NCI-H1436 treated with DMSO at 0.1 percent for 48 hours (cell line): ENCODE measurements at places on chromosomes 12 and 14.

DNA sequence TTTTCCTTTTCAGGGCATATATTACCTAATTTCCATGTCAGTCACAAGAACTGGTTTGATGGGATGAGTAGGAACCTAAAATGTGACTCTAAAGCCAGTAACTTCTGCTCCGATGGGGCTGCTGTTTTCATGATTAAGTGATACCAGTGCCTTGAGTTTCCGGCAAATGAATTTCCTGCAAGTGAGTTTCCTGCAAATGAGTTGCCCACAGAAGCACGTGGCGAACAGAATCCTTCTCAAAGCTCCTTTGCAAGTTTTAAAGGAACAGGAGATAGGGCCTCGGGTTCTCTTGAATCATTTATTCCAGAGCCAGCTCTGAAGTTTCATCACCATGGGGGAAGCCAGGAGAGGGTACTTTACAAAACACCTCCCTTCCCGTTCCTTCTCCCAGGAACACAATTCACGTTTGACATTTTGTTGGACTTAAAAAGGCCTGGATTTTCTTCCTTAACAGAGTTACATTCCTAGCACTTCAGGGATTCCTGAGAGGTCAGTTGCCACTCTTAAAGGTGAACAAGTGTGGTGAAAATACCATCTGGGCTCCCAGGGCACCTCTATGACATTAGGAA is 2.2 kb upstream of the PPTC7 start:
- no peak for DNase-seq

GRCh38 chr14:106842687-106843086 is 1316.3 kb downstream of the TMEM121 start:
- DNase-seq, result no peak

DNA sequence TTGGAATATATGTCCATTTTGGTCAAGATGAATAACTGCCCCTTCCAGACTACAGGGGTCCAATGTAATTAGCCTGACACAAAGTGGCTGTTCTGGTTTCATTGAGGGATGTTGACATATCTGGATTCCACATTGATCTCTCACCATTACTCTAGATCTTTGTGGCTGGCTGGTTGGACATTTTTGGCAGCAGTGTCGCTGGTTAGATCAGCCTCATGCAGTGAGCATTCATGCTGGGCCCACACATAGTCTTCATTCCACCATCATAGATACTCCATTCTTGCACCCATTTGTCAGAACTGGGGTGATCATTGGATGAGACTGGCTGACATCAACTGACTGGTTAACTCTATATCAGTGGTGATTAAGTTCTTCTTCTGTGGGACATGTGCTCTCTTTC is 74.4 kb downstream of the MGST1 start:
- DNase-seq, result no peak

DNA sequence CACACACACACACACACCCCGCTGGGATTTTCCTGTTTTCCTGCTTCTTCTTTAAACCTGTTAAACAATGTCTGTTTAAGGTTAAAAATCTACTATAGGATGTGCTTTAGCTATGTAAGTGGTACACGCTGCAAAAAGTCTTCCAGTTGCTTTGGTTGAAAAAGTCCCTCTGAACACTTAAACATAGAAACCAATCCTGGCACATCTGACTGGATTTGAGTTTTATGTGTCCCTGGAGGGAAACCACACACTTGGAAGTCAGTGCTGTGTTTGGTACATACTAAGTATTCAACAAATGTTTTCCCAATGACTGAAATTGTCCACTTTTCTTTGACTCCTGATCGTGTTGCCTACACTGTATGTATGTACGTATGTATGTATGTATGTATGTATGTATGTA is 22.0 kb downstream of the CFL2 start:
- DNase-seq, result no peak
